ENCODE measurements at places on chromosomes 6 and 20.

DNA sequence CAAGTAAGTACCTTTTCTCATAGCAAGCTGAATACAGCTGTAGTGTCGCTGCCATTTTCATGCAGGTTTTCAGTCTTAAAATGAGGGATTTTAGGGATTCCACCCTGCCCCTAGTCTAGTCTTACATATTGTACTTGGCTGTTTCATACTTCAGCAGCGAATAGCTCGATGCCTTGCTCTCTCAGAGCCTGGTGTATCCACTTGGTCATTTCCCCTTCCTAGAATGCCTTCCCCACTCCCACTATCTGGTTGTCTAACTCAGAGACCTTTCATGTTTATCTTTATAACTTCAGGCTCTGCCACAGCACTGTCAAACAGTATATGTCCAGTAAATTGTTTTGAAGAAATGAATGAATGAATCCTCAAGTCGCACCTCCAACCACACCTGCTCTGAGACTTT is 21.1 kb upstream of the IPCEF1 start:
- no peak for DNase-seq

DNA sequence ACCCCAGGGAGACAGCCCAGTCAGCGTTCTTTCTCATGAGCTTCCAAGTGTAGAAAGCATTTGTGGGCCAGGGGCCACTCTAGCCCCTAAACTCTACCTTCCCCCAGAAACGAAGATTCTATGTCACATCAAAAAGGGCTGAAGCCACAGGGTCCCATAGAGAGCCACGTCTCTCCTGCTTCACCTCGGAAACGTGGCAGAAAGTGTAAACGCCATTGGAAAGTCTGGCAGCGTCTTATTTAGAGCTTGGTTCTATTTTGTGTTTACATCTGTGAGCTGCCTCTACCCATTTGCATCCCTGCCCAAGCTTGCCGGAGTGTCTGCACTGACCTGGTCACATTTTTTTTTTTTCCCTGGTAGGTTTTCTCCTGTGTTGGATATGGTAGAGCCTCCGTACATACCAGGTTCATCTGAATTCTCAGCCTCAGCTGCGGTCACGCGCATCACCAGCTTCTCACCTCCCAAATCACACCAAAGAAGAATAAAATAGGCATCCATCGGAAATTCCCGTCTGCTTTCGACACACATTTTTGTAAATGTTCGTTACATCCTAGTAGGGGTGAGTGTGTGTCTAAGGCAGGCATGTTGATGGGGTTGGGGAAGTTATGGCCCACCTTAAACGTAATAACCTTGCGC is 62.6 kb downstream of the NPEPL1 start:
- DNase-seq, result no peak

GRCh38 chr20:4592316-4593148 is 129.2 kb upstream of the PRND start:
- peak; percentile 41 for DNase-seq

DNA sequence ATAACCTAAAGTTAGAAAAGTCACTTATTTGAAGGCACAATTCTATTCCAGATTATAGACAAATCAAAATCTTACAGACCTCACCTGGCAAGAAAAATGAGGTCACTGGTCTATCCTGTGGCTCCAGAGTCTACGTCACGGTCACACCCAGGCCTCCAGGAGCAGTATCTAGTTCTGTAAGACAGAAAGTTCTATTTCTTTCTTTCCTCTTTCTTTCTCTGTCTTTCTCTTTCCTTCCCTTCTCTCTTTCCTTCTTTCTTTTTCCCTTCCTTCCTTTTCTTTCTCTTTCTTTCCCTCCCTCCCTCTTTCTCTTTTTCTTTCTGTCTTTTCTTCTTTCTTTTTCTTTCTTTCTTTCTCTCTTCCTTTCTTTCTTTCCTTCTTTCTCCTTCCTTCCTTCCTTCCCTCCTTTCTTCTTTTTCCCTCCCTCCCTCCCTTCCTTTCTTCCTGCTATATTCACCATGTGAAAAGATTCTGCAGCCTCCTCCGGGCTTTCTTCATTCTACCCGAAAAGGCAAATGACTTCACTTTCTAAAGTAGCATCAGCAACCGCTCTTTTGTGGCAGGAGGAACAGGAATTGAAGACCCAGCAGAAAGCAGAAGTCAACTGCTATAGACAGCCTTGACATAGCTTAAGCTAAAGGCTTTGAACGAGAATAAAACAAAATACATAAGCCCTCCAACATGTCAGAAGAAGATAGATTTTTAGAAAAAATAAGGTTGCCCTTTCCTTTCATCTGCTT is 83.9 kb upstream of the SIRPG start:
- DNase-seq, result no peak

GRCh38 chr6:123715006-123715863 is 78.5 kb upstream of the TRDN start:
- DNase-seq, result no peak

GRCh38 chr6:35078896-35079295 is 62.2 kb downstream of the TCP11 start:
- DNase-seq, result no peak

DNA sequence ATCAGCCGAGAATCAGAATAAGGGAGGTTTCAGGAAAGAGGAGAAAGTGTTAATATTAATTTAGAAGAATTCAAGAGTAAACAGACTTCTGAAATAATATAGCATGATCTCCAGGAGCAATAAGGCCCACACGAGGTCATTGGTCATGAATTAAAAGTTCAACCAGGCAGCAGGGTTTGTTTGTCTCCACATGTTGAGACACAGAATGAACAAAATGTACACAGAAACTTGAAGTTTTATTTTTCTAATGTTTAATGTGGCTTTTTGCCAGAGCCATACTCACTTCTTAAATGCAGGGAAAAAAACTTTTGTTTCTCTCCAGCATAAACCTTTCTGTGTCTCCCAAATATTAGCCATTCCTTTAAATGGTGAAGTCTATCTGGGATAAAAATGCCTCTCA is 504.5 kb downstream of the HDGFL1 start:
- no peak for DNase-seq

- no peak for DNase-seq
Observed at GRCh38 chr20:44018259-44018941, 103.7 kb downstream of the TOX2 start.

DNA sequence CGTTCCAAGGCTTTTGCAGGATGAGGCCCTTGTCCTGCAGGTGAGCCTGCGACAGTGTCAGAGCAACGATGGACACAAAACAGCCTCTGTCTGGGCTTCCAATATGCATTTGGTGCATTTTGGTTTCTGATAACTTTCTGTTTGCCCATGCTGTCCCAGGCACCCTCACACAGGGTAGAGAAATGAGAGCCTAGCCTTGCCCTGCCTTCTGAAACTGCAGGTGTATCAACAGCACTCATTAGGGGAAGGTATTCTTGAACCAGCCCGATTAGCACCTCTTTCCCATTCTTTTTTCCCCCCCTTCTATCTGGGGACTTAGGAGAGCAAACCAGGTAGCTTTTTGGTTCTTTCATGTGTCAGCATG is 30.3 kb downstream of the CHMP4B start:
- no peak for DNase-seq

DNA sequence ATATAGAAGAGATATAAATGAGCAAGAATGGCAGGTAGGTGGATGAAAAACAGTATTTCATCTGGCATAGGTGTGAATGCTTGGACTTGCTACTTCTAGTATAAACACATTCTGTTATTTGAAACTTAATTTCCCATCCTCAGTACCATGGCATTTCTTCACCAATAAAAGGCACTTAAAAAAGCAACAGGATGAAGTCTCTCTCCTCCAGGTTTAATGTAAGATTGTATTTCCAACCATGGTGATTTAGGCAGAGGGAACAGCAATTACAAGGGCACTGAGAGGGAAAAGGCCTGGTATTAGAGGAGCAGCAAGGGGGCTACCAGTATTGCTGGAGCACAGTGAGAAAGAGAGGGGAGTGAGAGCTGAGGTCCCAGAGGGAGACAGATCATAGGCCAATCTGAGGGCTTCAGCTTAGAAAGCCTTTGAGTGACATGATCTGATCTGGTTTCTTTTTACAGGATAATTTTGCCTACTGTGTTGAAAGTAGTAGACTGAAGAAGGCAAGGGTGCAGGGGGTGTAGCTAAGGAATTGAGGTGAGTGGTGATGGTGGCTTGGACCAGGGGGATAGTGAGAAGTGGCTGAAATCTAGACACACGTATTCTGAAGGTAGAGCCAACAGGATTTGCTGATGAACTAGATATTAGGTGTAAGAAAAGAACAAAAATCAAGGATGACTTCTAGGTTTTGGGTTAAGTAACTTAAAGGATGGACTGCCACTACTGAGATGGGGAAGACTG is 67.8 kb upstream of the SMIM29 start:
- DNase-seq, result no peak

GRCh38 chr6:168773788-168774187 is 332.8 kb downstream of the SMOC2 start:
- DNase-seq, result no peak

GRCh38 chr6:130069485-130069884 is 51.1 kb downstream of the L3MBTL3 start:
- no peak for DNase-seq

DNA sequence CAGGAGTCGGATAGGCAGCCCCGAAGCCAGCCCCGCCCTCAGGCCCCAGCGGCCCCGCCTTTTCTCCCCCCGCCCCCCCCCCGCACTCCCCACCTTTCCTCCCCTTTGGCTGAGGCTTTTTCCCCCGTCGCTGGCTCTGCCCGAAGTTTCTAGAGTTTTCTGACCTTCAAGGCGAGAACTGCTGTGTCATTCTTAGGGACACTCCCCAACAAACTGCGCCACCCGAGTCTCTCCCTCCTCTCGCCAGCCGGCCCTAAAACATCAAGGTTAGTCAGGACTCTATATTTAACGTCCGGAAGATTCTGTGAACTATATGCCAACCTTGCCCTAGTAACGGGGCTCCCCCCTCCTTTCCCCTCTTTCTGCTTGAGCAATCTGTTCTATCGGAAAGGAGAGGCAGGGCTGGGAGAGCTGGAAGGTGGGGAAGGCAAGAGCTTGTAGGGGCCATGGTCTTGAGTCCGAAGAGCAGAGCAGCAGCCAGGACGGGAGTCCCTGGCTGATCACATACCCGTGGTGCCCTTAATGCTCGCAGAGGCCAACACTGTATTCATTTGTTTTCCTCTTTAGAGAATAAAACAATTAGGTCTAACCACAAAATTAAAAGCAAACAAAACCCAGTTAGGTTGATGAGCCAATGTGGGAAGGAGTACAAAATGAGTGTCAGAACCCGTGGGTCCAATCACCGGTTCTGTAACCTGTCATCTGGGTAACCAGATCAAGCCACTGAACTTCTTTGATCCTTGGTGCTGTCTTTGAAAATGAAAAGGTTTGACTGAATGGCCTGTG is 5.3 kb upstream of the HSPA1B start:
- peak; percentile 64 for DNase-seq

- DNase-seq, result no peak
Observed at GRCh38 chr6:69917834-69918233, 51.5 kb downstream of the COL19A1 start.

GRCh38 chr6:114339706-114340105 is 3.1 kb downstream of the HS3ST5 start:
- no peak for DNase-seq

DNA sequence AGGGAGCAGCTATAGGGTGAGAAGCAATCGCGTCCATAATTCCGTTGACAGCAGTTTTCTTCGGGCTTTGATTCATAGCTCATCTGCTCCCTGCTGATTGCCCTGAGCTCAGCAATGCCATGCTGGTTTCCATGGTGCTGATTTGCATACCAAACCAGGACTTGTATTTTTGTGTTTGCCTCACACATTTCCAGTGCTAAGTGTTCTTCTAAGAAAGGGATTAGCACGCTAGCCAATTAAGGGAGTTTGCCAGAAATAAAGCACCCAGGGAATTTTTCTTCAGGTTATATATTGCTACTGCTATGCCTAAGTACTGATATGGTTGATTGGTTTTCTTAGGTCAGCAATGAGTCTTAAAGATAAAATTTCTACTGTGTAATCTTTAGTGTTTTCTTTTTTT is 177.6 kb downstream of the PLCB1 start:
- no peak for DNase-seq

GRCh38 chr6:137353346-137353745 is 134.2 kb upstream of the IFNGR1 start:
- peak; percentile 31 for DNase-seq

- no peak for DNase-seq
Observed at GRCh38 chr20:14384416-14385175, 47.2 kb upstream of the FLRT3 start.

DNA sequence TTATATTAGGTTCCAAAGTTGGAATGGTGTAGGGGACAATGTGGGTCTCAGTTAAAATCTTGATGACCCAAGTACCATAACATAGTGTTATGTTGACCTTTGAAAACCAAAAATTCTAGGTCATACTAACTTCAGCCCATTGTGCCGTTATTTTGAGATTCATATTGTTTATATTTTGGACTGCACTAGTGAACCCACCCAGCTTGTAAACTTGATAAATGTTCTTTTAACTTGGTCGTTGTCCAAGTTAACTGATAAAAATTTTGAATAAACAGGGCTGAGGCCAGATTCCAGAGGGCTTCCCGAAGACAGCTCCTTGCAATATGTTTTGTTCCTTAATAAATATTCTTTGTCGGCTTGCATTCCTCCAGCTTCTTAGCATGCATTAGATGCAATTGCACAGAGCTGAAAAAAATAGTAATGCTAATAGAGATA is 90.3 kb downstream of the BCAS1 start:
- DNase-seq, result no peak

DNA sequence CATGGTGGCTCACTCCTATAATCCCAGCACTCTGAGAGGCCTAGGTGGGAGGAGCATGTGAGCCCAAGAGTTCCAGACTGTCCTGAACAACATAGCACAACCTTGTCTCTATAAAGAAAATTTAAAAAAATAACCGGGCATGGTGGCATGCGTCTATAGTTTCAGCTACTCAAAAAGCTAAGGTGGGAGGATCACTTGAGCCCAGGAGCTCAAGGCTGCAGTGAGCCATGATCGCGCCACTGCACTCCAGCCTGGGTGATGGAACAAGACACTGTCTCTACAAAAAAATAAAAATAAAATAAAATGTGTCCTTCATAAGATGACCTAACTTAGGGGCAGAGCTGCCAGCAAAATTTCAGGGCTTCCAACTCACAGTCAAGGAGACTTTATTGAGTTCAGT is 12.6 kb downstream of the ID4 start:
- no peak for DNase-seq

DNA sequence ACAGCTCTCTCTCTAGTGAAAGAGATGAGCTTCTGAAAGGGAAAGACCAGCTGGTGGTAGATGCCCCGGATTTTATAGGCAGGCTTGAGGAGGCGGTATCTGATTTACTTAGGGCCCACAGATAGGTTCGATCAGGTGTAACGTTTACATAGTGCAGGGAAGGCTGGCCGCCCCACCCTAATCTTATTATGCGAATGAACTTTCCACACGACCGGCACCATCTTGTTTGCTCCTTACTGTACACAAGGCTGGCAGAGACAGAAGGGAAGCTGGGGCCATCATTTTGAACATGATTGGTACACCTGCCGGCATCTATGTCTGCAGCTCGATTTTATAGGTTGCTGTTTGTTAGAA is 212.0 kb upstream of the JARID2 start:
- no peak for DNase-seq

DNA sequence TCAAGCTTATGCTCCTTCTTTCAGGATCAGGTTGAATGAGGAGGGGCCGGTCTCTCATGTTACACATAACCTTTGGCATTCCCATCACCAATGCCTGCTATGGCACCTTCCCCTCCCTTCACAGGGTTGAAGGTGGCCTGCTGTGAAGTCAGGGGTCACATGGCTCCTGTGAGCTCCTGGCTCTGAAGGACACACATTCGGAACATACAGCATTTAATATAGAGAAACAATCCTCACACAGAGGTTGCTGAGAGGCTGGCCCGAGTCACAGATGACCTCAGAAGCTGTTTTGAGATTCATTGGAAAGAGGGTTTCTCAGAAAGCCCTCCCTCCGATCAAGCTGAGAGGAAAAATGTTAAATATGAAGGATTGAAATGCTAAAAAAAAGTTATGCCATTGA is 82.1 kb downstream of the PSMG4 start:
- no peak for DNase-seq

- DNase-seq, result no peak
Observed at GRCh38 chr6:24274441-24275083, 83.3 kb downstream of the DCDC2 start.

All from GM06990 (cell line).